MM.1S (cell line): ENCODE measurements at places on chromosomes 5 and 9.

- no peak for DNase-seq
Observed at GRCh38 chr5:12413585-12413984, 509.3 kb upstream of the CTNND2 start.

DNA sequence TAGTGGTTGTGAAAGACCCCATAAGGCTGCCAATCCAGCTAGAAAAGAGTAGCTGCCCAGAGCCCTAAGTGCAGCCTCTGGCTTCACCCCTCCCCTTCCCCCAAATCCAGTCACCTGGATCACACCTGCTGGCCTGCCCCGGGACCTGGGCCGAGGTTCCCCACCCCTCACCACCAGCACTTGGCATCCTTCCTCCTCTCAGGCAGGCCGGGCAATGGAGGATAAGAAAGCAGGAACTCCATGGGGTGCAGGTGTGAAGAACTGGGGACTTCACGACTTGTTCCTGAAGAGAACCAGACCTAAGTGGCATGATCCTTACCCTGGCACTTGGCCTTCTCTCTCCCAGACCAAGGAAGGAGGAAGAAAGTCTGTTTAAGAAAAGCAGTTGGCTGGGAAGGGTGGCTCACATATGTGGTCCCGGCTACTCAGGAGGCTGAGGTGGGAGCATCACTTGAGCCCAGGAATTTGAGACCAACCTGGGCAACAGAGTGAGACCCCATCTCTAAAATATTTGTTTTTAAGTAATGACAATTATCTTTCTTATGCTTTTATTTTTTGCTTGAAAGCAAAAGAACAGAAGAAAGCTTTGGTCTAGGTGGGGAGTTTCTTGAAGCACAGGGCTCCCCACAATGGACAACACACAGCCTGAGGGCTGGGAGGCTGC, 131.1 kb downstream of the PAX5 start:
- DNase-seq = no peak

DNA sequence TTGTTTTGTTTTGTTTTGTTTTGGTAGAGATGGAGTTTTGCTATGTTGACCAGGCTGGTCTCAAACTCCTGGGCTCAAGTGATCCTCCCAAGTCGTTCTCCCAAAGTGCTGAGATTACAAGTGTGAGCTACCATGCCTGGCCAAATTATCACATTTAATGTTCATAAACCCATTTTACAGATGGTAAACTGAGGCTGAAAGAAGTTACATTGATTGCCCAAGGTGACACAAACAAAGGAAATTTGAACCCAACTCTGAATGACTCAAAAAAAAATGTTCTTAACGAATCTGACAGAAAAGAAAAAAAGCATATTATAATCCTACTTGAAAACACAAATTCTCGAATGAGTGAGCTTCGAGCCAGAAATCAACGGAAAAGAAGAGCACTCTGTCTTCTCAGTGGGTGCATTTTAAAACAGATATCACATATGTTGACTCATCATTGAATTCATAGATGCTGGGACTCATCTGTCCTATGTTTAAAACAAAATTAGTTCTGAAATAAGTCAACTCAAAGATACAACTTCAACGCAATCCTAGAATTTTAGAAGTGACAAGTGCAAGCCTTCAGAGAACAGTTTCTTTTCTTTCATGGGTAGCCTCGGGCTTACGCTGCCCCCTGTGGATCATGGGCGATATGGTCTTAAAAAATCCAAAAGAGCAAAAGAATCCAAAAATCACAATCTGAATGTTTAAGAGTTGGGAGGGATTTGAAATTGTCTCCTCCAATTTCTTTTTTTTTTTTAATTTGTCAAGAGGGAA, 28.4 kb downstream of the TIMD4 start:
- peak; percentile 76 for DNase-seq

- DNase-seq = no peak
Observed at GRCh38 chr5:38783011-38783561, 62.7 kb upstream of the OSMR start.
